T-helper 2 cell treated with Interferon-gamma antibody and Interleukin-4, amounts not matched to agents 5 μg/mL and 100 μg/mL, for 36 hours (primary cell): ENCODE measurements at places on chromosomes 6 and 20.

DNA sequence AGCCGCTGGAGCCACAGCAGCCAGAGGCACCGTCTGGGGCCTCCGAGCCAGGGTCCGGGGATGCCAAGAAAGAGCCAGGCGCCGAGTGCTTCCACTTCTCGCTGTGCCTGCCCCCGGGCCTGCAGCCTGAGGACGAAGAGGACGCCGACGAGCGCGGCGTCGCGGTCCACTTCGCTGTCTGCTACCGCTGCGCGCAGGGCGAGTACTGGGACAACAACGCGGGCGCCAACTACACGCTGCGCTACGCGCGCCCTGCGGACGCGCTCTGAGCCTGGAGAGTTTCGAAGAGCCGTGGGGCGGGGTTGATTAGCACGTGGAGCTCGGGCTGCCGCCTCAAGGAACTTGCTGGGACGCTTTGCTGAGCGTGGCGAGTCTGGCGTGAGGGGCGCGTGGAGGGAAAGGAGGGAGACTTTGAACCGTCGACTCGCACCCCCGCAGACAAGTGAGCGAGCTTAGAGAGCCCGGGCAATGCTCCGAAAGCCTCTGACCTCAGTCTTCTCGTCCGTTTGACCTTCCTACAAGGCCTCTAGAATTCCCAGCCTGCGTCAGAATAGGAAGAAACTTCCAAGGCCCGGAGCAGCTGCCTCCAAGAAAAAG lies 1.3 kb downstream of the PPP1R3G start:
- no peak for DNase-seq

GRCh38 chr6:136438441-136438840 lies 111.8 kb downstream of the MAP7 start:
- DNase-seq = no peak

DNA sequence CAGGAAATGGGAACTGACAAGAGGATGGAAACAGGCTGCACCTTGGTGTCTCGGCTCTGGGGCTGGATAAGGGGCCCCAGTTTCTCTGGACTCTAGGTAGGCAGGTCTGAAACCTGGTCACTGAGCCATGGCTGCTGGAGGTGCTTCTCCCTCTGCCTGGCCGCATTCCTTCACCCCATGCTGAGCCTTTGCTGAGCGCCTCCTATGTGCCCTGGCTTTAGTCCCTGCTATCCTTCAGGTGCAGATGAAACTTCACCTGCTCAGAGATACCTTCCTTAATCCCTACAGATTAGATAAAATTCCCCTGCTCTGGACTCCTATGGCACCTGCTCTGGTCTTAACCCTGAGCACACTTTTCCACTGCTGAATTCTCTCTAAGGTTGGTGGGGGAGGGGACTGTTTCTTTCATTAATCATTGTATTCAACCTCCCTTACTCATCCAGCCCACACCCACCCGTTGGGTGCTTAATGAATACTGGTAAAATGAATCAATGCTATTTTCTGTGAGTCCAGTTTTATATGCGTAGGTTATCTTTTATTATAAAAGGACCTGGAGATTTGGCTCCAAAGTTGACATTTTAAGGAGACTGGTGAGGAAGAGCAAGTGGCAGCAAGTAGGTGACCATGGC lies 19.3 kb downstream of the MYLK4 start:
- DNase-seq = no peak

DNA sequence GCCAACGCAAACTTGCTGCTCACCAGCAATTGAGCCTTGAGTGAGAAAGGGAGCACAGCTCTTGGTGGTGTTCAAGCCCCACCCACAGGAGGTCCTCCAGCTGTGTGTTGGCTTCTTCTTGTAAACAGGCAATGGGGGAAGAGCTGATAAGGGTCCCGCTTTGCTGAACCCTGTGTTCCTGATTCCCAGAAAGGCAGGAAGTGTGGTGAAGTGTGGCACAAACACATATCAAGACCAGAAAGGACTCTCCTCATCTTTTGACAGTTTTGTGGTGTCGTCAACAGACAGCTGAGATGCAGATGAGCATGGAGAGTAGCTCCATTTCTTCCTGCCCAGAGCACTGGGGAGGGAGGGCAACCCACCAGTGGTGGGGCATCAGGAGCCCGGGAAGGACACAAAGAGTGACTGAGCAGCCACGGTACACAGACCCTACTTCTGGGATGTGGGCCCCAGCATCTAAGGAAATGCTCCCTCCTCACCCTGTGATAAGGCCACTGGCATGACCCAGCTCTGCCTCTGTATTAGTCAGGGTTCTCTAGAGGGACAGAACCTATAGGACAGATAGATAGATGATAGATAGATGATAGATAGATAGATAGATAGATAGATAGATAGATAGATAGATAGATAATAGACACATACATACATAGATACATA lies 188.9 kb upstream of the TAB2 start:
- DNase-seq = peak; percentile 52

- DNase-seq = no peak
Observed at GRCh38 chr6:32085759-32086459, 23.2 kb downstream of the TNXB start.

- DNase-seq = no peak
Observed at GRCh38 chr20:17525650-17526049, 5.5 kb downstream of the BFSP1 start.

GRCh38 chr6:26121141-26122004 lies 34.1 kb downstream of the HFE start:
- DNase-seq = no peak

GRCh38 chr6:28349892-28350737 lies at the start of gene ZKSCAN3:
Gene ZKSCAN3 (plus strand): TSS chr6:28349947. CDS start chr6:28359587, 9,640 bp downstream.
- DNase-seq = peak; percentile 86

GRCh38 chr6:154301839-154302752 lies 54.5 kb downstream of the IPCEF1 start:
- peak; percentile 32 for DNase-seq

DNA sequence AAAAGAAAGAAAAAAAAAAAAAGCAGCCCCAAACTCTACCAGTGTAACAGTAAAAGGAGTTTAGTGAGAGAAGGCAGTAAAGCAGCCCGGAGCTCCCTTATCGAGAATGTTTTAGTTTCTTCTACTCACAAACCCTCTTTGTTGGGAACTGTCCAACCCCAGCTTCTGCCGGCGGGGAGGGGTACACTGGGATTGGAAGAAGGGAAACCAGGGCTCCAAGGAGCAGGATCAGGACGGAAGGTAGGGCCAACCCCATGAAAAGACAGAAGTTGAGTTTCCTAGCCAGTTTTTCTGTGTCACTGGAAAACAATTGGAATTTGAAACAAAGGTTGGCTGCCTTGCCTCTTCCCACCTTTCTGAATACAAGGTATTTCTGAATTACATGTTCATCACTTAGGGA lies 66.0 kb downstream of the KIZ start:
- DNase-seq = no peak

GRCh38 chr20:43925801-43926200 lies 11.1 kb downstream of the TOX2 start:
- DNase-seq = no peak

GRCh38 chr20:37335642-37336368 lies 10.1 kb upstream of the SRC start:
- no peak for DNase-seq

DNA sequence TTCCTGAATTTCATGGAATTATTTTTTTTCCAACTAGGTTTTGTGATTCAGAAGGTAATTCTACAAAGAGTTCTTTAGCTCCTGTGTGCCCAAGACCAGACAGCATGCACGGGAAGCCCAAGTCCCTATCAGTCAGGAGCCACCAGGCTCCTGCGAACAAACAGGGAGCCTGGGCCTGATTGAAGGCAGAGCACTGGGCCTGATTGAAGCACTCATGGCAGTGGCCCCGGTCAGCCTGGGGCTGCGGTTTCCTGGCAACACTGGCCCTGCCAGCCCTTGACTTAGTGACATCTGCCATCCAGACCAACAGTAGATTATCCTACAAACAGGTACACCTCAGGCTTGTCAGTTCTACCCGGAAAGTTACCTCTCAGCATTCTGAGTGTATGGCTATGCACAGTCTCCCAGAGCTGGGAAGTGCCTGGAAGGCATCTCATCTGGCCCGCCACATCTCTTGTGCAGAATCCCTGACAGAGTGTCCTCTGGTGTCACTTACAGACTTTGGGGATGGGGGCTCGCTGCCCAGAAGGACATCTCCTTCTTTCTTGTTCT lies 133.8 kb downstream of the VEGFA start:
- DNase-seq = no peak

DNA sequence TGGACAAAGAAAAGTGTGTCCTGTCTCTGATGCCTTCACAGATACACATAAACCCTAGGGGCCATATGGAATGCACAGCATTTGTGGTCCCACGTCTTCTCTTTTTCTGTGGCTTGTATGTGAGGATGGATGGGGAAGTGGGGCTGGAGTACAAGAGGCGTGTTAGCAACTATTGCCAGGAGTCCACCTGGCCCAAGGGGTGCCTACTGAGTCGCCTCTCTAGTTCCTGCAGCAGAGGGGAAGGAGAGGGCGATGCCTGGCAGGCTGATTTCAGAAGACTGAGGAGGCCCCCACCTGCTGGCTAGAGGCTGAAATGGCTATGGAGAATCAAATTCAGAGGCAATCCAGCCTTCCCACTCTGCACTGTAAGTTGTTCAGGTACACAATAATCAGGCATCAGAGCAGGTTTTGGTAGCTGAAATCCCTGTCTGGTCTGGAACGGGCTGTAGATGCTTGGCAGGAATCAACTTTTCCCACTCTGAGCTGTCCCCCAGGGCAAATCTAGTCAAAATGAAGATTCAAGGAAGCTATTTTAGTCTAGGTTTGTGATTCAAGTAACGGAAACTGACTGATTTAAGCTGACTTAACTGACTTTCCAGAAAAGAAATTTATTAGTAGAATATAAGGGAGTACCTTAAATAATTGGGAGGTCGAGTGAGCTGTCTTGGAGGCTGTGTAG lies 14.9 kb upstream of the PPARD start:
- peak; percentile 54 for DNase-seq

DNA sequence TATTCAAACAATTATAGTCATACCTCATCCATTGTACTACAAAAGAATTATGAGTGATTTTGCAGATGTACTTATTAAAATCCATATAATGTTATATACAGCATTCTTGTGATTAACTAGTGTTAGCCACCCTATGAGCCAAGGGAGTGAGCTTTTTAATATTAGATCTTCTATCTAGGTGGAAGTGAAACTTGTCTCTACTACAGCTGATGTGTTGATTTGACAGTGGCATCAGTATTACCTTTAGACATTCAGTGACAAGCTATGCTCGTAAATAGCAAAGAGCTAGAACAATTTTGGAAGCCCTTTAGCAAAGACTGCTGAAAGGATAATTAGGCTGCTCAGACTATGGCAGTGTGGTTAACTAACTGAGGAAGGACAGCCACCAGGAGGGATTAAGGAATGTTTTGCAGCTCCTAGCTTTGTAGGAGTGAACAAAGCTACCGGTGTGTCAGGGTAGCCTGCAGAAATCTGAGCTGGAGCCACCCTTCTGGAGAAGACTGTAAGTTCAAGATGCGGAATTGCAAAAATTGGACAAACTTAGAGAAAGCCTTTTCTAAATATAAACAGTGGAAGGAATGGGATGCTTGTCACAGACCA lies 73.7 kb downstream of the AFG1L start:
- no peak for DNase-seq

GRCh38 chr6:96234444-96234843 lies 218.7 kb downstream of the FUT9 start:
- no peak for DNase-seq

DNA sequence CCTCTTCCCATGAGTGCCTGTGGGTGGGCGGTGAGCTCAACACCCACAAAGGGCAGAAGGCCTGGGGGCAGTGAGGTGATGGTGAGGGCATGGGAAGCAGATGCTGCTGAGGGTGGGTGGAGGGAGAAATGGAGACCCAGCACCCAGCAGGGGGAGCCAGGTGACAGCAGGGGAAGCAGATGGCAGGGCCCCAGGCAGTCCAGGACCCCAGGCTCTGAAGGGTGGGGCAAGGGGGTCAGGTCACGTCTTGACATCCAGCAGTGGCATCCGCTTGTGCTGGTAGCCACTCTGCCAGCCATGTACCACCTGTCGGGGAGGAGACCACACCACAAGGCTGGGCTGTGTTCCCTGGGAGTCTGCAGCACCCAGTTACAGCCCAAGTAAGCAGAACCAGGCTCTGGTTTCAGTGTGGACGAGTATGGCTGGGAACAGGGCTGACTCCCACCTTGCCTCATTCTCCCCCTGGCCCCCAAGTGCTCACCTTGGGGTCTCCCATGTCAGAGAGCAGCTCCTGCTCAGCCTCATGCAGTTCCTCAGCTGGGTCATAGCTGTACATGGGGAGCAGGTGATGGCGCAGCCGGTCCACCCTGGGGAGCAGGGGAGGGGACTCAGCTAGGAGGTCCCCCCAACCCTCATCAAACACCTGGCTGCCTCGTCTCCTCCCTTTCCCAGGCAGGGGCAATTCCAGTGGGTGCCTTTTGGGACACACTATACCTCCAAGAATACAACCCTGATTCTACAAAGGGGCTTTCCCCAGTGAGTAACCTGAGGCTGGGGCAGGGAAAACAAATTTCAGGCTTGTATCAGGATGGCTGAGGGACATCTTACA lies 2.0 kb downstream of the SMIM29 start:
- DNase-seq = peak; percentile 32

DNA sequence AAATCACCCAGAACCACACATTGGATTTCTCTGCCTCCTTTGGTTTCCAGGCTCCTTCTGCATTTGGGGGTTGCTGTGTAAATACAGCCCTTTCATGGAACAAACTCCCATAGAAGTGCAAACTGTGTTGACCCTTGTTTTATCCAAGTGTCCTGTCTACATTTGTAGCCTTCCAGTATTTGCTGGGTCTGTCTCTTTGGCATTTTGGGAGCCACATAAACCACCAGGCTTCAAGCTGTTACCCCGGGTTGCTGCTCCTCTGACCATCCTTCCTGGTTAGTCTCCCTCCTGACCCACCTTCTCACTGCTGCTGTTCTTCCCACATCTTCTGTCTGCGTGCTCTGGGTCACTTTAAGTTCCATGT lies 7.6 kb upstream of the MTHFD1L start:
- DNase-seq = no peak

GRCh38 chr6:139436200-139436956 lies 61.9 kb upstream of the CITED2 start:
- no peak for DNase-seq

- DNase-seq = no peak
Observed at GRCh38 chr6:106522562-106523250, 106.6 kb downstream of the RTN4IP1 start.

DNA sequence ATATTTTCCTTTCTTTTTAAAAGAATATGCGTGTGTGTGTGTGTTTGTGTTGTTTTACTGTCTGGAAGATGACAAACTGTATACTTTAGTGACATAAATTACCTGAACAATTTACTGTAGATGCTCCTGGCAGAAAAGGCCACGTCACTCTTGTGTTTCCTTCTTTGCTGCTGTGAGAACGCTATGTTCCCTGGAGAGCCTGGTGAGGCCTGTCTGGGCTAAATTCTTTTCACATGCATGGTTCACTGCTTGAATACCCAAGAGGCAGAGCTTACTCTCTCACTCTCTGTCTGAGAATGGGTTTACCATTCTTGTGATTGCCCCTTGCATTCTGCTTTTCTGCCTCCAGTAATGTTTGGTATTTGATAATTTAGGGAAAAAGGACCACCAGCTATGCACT lies 64.3 kb downstream of the EDN1 start:
- DNase-seq = no peak

DNA sequence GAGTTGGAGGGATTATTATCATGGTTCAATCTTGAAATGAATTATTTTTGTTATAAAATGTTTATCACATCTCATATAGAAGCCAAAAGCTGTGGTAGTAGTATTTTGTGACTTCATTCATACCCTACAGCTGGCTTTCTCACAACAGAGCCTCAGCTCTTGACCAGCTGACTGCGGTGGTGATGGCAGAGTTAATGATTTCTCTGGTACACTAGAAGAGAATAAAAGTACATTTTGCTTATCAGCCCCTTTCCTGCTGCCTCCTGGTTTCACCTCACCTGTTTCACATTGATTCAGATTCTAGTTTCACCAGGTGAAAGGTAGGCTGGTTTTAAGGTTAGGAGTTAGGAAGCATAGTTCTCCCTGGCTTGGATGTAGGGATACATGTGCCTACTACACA lies 55.7 kb downstream of the AFG1L start:
- DNase-seq = no peak
